ENCODE measurements at places on chromosomes 7 and 10.

- no peak for DNase-seq
Observed at GRCh38 chr10:110824152-110824441, 47.6 kb upstream of the PDCD4 start.

DNA sequence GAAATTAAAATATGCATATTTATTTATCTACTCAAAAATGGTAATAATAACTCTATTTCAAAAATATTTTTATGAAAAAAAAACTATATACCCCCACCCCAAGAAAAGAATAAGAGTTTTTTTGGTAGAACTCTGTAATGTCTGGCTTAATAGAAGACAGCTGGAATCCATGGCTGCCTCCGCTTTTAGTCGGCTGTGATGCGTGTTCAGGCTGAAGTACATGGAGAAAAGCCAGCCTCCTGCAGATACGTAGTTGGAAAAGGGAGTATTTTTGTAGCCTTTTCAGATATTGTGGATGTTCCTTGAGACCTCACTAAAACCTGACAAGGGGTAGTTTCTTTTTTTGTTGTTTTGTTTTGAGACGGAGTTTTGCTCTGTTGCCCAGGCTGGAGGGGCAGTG, 10.0 kb downstream of the FOXK1 start:
- DNase-seq: no peak

GRCh38 chr7:151017370-151017952, 6.8 kb downstream of the ATG9B start:
- DNase-seq: no peak

GRCh38 chr10:35933940-35934641, 292.0 kb upstream of the FZD8 start:
- DNase-seq: no peak
